ENCODE measurements at places on chromosomes 3 and 15.

- DNase-seq: no peak
Measured at GRCh38 chr3:16369276-16369675, 104.3 kb downstream of the OXNAD1 start.

DNA sequence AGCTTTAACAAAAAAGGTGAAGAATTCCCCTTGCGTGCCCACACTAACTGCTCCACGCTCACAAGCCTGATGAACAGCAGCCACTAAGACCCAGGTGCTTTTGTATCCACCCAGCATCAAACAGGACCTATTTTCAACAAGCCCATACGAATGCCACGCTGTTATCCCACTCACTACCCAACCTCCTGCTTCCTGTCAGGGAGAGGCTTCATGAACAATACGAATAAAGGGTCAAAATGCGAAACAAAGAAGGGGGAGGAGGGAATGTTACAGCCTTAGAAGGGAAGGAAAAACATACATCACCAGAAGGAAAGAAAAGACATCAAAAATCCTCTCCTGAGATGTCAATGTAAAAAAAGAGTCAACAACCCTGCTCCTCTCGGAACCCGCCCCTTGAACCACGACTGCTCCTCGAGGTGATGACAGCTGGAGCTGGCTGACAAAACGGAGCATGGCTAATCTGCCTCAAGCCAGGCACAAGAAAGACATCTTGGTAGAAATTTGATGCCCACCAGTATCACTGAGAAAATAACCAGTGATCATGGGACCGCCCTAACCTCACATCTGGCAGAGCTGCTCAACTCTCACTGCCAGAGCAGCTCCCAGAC lies 9.7 kb downstream of the ERC2 start:
- no peak for DNase-seq

- DNase-seq: no peak
Measured at GRCh38 chr15:96347181-96348111, 16.9 kb downstream of the NR2F2 start.

DNA sequence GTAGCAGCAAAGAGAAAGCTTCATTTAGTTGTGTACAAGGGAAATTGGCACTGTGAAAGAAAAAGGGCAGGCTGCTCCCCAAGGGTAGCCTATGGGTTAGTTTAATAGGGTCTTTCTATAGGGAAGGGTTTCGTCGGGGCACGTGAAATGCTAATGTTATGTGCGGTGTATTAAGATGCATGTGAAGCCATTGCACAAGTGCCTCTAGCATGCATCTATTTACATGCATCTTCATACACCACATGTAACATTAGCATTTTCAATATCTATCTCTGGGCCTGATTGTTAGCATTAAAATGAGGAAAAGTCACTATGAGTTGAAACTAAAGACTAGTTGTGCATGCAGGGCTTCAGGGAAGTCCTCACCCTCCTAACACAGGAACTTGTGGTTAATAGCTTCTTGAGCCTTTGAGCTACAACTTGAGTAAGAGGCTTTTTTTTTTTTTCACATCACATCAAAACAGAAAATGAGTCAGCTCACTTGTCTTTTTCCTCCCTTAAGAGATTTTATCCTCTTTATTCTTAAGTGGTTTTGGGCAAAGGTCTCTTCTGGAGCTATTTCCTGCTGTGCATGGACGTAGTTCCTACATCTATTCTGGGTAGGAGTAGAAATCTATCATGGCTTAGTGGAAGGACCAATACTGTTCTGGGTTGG lies 613.4 kb downstream of the ZPLD1 start:
- no peak for DNase-seq

GRCh38 chr3:35663471-35663870 lies 24.1 kb downstream of the ARPP21 start:
- no peak for DNase-seq

- DNase-seq: no peak
Measured at GRCh38 chr3:115502128-115502527, 121.2 kb upstream of the GAP43 start.

GRCh38 chr15:56798639-56799038 lies 65.3 kb upstream of the ZNF280D start:
- no peak for DNase-seq

GRCh38 chr3:36524560-36524959 lies 144.3 kb downstream of the STAC start:
- DNase-seq: no peak
